ENCODE measurements at places on chromosomes 1 and 21. TPM values are rescaled to one million over a fixed set of nuclear protein-coding genes. Genes with fewer than 3 reads are reported as not detected.

GNPAT gene
- polyA plus RNA-seq, result 43.4 TPM

DNA sequence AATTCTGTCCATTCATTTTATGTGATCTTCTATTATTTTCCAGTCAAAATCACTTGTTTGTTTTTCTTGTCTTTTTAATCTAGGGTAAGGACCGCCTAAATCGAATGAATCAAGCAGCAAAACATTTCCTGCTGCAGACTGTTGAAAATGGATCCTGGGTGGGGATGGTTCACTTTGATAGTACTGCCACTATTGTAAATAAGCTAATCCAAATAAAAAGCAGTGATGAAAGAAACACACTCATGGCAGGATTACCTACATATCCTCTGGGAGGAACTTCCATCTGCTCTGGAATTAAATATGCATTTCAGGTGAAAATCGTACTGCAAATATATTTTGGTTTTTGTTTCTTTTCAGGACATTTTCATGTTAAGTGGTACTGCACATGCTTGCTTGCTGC, 20.5 kb downstream of the CLCA4 start:
- H3K36me3 ChIP-seq, result no peaks in the 10 kb centered on the region
- H3K4me3 ChIP-seq, result no peak overlapping the region
- no peak for DNase-seq
- H3K27ac ChIP-seq, result no peak overlapping the region
- no peaks in the 10 kb centered on the region for H3K4me1 ChIP-seq

GRCh38 chr1:9592510-9593075, 3.9 kb downstream of the TMEM201 start:
- H3K27me3 ChIP-seq, result no peaks in the 10 kb centered on the region
- no peak overlapping the region for H3K27ac ChIP-seq
- DNase-seq, result no peak
- no peak overlapping the region for H3K4me3 ChIP-seq
- no peaks in the 10 kb centered on the region for H3K36me3 ChIP-seq

DNA sequence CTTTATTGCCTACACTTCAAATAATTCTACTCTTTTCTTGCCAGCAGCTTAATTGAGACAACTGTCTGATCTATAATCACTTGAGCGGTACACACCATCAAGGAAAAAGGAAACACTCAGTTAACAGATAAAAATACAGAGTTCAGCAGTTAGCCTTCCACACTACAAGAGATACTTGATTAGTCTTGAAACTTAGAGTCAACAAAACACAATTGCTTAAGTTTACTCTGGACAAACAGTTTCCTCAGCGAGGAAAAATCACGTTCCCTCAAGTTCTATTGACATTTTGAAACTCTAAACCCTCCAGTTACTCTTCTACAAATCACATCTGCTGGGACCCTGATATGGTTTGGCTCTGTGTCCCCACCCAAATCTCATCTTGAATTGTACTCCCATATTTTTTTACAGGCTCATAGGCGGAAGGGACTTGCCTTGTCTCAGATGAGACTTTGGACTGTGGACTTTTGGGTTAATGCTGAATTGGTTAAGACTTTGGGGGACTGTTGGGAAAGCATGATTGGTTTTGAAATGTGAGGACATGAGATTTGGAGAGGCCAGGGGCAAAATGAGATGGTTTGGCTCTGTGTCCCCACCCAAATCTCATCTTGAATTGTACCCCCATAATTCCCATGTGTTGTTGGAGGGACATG, 140.4 kb downstream of the CDC7 start:
- no peak overlapping the region for H3K4me3 ChIP-seq
- DNase-seq, result no peak
- no peaks in the 10 kb centered on the region for H3K36me3 ChIP-seq
- no peak overlapping the region for H3K27ac ChIP-seq
- no peaks in the 10 kb centered on the region for H3K4me1 ChIP-seq

DNA sequence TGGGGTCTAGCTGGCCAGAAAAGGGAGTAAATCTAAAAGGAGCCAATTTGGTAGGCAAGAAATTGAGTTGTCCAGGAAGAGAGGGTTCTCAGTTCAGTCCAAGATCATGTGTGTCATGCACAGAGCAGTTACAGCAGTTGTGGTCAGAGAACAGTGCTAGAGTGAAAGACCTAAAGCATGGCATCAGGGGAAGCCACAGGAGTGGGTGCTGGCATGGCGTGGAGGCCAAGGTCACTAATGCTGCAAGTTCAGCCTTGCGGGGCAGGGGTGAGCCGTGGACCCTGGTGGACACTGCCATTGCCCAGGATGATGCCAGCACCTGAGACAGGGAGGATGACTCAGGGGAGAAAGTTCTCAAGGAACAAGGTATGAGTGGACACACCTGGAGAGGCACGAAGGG, 16.6 kb upstream of the TMEM125 start:
- no peak overlapping the region for H3K27ac ChIP-seq
- H3K4me1 ChIP-seq, result no peaks in the 10 kb centered on the region
- no peaks in the 10 kb centered on the region for H3K36me3 ChIP-seq
- no peak overlapping the region for H3K4me3 ChIP-seq
- no peak for DNase-seq
- H3K27me3 ChIP-seq, result no peaks in the 10 kb centered on the region

DNA sequence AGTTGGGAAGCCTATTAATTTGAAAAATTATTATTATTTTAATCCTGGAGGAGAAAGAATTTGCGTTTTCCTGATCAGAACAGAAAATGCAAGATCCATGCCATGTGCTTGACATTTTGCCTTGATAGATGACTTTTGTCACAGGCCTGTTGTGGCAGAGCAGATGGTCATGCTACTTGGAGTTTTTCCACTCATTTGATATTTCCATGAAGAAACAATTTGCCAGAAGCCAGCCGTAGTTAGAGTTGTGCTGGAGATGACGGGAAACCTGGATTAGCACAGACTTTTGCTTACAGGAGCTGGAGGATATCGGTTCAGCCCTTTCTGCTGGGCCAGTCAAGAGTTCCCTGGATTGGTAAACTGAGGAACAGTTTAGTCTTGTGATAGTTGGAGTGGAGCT, 3.2 kb downstream of the RCAN3 start:
- peak overlapping the region; percentile 22 for H3K27ac ChIP-seq
- no peaks in the 10 kb centered on the region for H3K27me3 ChIP-seq
- H3K4me3 ChIP-seq, result no peak overlapping the region
- H3K4me1 ChIP-seq, result peaks cover 3% of the 10 kb centered on the region

ZNF683 gene
- polyA plus RNA-seq, result not detected

TMEM82 gene
- 27.0 TPM for polyA plus RNA-seq

- H3K4me3 ChIP-seq, result no peak overlapping the region
- H3K27me3 ChIP-seq, result no peaks in the 10 kb centered on the region
- H3K36me3 ChIP-seq, result no peaks in the 10 kb centered on the region
- peaks cover 16% of the 10 kb centered on the region for H3K4me1 ChIP-seq
- no peak for DNase-seq
- H3K27ac ChIP-seq, result peak overlapping the region; percentile 90
Measured at GRCh38 chr1:21341517-21342078, 51.3 kb upstream of the ECE1 start.

OR2L2 gene
- 0.53 TPM for polyA plus RNA-seq

ACTA1 gene
- 25.7 TPM for polyA plus RNA-seq

LIN28A gene
- polyA plus RNA-seq, result not detected

DNA sequence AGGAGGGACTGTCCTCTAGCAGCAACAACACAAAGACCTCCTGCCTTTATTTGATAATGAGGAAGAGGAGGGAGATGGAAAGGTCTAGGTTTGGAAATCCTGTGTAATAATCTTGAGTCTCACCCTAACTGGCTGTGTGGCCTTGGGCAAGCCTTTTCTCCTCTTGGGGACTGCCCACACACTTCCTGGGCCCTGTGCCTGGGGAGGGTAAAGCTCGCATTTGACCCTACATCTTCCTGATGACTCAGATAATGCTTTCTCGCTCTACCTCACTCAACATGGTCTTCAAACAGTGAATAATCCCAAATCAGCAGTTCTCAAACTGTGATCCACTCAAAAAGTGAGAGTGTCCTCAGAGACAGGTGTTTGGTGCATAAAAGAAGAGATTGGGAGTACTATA, 81.2 kb downstream of the VWA5B1 start:
- H3K27me3 ChIP-seq, result no peaks in the 10 kb centered on the region
- no peak overlapping the region for H3K27ac ChIP-seq
- no peak for DNase-seq
- no peaks in the 10 kb centered on the region for H3K36me3 ChIP-seq
- H3K4me1 ChIP-seq, result no peaks in the 10 kb centered on the region

- no peak for DNase-seq
- H3K27ac ChIP-seq, result no peak overlapping the region
- no peaks in the 10 kb centered on the region for H3K36me3 ChIP-seq
- no peaks in the 10 kb centered on the region for H3K27me3 ChIP-seq
Measured at GRCh38 chr1:243680860-243681259, 169.2 kb downstream of the AKT3 start.

GRCh38 chr1:40174788-40175187, 13.6 kb downstream of the RLF start:
- DNase-seq, result no peak
- H3K36me3 ChIP-seq, result no peaks in the 10 kb centered on the region
- no peaks in the 10 kb centered on the region for H3K27me3 ChIP-seq
- H3K27ac ChIP-seq, result no peak overlapping the region

GRCh38 chr1:147747966-147748365, 12.4 kb downstream of the GJA5 start:
- no peaks in the 10 kb centered on the region for H3K36me3 ChIP-seq
- no peak overlapping the region for H3K27ac ChIP-seq
- no peak overlapping the region for H3K4me3 ChIP-seq
- no peak for DNase-seq
- no peaks in the 10 kb centered on the region for H3K27me3 ChIP-seq

- no peaks in the 10 kb centered on the region for H3K4me1 ChIP-seq
- H3K36me3 ChIP-seq, result no peaks in the 10 kb centered on the region
- H3K4me3 ChIP-seq, result no peak overlapping the region
- no peak for DNase-seq
- H3K27ac ChIP-seq, result no peak overlapping the region
Measured at GRCh38 chr1:205270764-205271163, 43.0 kb downstream of the TMCC2 start.

GRCh38 chr1:68808351-68808750, 311.5 kb upstream of the DEPDC1 start:
- no peak overlapping the region for H3K27ac ChIP-seq
- no peak overlapping the region for H3K4me3 ChIP-seq
- H3K36me3 ChIP-seq, result no peaks in the 10 kb centered on the region
- DNase-seq, result no peak

BRDT gene
- not detected for polyA plus RNA-seq

- no peak overlapping the region for H3K27ac ChIP-seq
- no peaks in the 10 kb centered on the region for H3K4me1 ChIP-seq
Measured at GRCh38 chr1:220579317-220579716, 51.4 kb downstream of the MARK1 start.

DNA sequence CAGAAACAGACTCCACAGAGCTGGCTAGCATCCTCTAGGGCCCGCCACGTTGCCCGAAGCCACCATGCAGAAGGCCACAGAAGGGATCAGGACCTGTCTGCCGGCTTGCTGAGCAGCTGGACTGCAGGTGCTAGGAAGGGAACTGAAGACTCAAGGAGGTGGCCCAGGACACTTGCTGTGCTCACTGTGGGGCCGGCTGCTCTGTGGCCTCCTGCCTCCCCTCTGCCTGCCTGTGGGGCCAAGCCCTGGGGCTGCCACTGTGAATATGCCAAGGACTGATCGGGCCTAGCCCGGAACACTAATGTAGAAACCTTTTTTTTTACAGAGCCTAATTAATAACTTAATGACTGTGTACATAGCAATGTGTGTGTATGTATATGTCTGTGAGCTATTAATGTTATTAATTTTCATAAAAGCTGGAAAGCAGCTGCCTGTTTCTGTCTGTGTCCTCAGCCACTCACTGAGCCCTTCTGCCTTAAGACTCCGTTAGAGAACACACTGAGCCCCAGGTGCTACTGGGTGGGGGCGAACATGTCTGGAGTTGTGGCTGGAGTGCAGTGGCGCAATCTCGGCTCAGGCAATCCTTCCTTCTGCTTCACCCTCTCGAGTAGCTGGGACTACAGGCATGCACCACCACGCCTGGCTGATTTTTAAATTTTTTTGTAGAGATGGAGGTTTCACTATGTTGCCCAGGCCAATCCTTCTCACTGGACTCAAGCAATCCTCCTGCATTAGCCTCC, 14.8 kb downstream of the MFSD2A start:
- no peak overlapping the region for H3K27ac ChIP-seq
- H3K4me3 ChIP-seq, result no peak overlapping the region
- peaks cover 57% of the 10 kb centered on the region for H3K36me3 ChIP-seq
- no peak for DNase-seq
- H3K4me1 ChIP-seq, result peaks cover 22% of the 10 kb centered on the region

GRCh38 chr21:24025101-24025500, 1582.2 kb downstream of the MRPL39 start:
- no peak overlapping the region for H3K27ac ChIP-seq
- H3K4me1 ChIP-seq, result no peaks in the 10 kb centered on the region
- no peak for DNase-seq
- no peaks in the 10 kb centered on the region for H3K36me3 ChIP-seq
- H3K4me3 ChIP-seq, result no peak overlapping the region

FGR gene
- 12.6 TPM for polyA plus RNA-seq

GRCh38 chr21:33027401-33028286, 1.9 kb downstream of the OLIG2 start:
- peaks cover 95% of the 10 kb centered on the region for H3K27me3 ChIP-seq
- H3K4me1 ChIP-seq, result no peaks in the 10 kb centered on the region
- no peak overlapping the region for H3K4me3 ChIP-seq
- DNase-seq, result no peak
- H3K27ac ChIP-seq, result no peak overlapping the region
- no peaks in the 10 kb centered on the region for H3K36me3 ChIP-seq

DNA sequence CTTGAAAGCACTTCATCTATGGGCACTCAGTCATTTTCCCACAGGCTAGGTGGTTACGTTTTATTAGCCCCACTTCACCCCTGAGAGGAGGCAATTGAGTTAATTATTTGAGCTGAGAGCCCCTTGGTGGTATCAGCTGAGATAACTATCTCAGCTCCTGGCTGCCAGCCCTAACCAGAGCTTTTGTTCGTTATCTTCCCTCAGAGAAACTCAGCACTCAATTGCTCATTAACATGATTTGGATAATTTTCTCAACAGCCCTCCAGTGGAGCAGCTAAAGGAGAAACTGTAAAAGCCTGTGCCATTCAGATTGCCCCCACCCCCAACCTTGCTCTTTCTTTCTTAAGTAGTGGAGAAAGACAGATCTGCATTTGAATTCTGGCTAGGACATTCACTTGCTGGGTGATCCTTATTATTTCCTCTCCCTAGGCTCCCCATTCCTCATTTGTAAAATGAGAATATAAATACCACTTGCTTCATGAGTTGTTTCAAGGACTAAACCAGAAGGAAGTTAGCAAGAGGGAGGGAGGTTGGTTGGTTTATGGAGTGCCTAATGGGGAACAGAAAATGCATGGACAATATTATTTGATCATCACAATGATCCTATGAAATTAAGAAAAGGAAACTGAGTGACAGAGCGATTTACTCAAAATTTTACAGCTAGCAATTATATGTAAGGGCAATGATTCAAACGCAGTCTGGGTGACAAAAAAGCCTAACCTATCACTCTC, 218.7 kb upstream of the FGGY start:
- peak overlapping the region; percentile 7 for H3K27ac ChIP-seq

SPATA45 gene
- polyA plus RNA-seq, result not detected

CFHR1 gene
- not detected for polyA plus RNA-seq
